ENCODE measurements at places on chromosomes 4 and X.

DNA sequence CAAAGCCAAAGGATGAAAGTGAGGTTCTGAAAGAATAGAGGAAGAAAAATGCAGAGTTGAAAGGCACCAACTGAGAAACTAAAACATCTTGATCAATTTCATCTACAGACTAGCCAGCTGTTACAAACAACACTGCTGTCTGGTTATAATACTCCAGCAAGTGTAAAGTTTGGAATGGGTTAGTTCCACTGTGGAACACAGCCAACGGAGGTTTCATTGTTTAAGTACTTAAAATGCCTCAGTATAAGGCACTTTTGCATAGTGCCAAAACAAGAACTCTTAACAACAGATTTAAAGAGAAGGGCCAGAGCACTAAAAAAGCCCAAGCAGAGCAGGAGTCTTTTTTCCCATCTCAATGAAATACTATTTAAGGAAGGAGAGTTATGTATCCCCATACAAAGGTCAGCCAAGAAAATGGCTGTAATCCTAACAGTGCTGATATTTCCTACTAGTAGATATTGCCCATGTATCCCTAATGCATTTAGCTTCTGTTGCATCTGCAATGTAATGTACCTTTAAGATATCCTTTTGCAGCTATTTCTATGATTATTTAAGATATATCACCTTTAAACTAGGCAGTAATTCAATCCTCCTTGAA is 16.5 kb downstream of the ACSL4 start:
- DNase-seq = peak; percentile 51

- DNase-seq = peak; percentile 49
These were observed at the start of gene NALF2 for GRCh38 chrX:69503782-69504625. Gene NALF2 (plus strand): TSS chrX:69504326. CDS start chrX:69505283, 957 bp downstream.

GRCh38 chrX:19810802-19811201 is 76.6 kb downstream of the SH3KBP1 start:
- peak; percentile 42 for DNase-seq

DNA sequence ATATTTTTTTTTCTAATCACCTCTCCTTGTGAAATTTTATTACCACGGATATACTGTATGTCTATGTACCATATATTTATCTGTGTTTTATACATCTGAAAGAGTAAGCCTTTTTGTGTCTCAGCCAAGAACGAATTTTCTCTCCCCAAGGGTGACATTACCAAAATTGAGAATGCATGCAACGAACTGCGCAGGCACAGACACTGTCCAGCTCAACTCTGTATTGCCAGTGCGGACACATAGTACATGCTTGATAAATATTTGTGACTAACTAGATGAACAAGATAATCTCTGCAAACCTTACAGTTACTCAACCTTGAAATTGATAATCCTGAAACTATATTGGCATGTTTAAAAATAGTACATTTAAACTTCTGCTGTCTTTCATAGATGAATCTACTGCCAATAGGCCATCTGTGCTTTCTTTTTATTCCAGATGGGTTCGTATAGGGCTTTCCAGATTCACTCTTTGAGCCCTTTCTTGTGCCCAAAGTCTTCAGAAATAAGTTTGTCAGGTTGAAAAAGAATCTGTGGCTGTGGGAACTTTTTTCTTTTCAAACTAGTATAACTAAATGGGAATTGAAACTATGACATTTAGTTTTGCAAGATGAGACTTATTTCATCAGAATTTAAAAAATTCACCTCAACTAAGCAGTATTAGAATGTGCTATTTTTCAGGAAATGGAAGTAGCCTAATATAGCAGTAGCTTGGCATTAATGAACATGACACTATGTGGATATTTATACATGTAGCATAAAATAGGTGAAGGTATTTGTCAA is 38.9 kb downstream of the DTHD1 start:
- DNase-seq = no peak

GRCh38 chr4:126976850-126977632 is 655.7 kb upstream of the INTU start:
- DNase-seq = peak; percentile 46

All from EH (cell line).